ENCODE measurements at places on chromosomes 13 and 19. TPM values are rescaled to one million over a fixed set of nuclear protein-coding genes. Genes with fewer than 3 reads are reported as not detected.

SOX21 gene
- polyA plus RNA-seq: 0.63 TPM

FXYD7 gene
- polyA plus RNA-seq: 62.3 TPM

IL4I1 gene
- not detected for polyA plus RNA-seq

PROSER1 gene
- 6.6 TPM for polyA plus RNA-seq

SMIM44 gene
- polyA plus RNA-seq: not detected

KCNJ14 gene
- 0.43 TPM for polyA plus RNA-seq

Data from Purkinje cell (primary cell).